ENCODE measurements at places on chromosomes 2 and 18.

GRCh38 chr2:42987112-42987922, 194.9 kb upstream of the HAAO start:
- no peaks in the 10 kb centered on the region for H3K36me3 ChIP-seq
- no peak for DNase-seq
- H3K27ac ChIP-seq, result no peak overlapping the region
- no peaks in the 10 kb centered on the region for H3K4me1 ChIP-seq
- H3K4me3 ChIP-seq, result no peak overlapping the region

GRCh38 chr2:34949316-34949715, 1350.2 kb upstream of the FAM98A start:
- DNase-seq, result no peak
- H3K27me3 ChIP-seq, result no peaks in the 10 kb centered on the region
- H3K36me3 ChIP-seq, result no peaks in the 10 kb centered on the region
- no peak overlapping the region for H3K4me3 ChIP-seq
- H3K27ac ChIP-seq, result no peak overlapping the region
- H3K4me1 ChIP-seq, result no peaks in the 10 kb centered on the region

GRCh38 chr2:3299703-3300102, 77.9 kb downstream of the EIPR1 start:
- H3K36me3 ChIP-seq, result peaks cover 8% of the 10 kb centered on the region
- no peak for DNase-seq
- H3K4me3 ChIP-seq, result no peak overlapping the region
- no peaks in the 10 kb centered on the region for H3K27me3 ChIP-seq
- H3K4me1 ChIP-seq, result peaks cover 5% of the 10 kb centered on the region

GRCh38 chr18:76524900-76525698, 30.1 kb upstream of the ZNF516 start:
- H3K4me3 ChIP-seq, result peak overlapping the region; percentile 14
- no peak for DNase-seq
- H3K4me1 ChIP-seq, result no peaks in the 10 kb centered on the region
- H3K27ac ChIP-seq, result no peak overlapping the region
- H3K27me3 ChIP-seq, result peaks cover 22% of the 10 kb centered on the region

DNA sequence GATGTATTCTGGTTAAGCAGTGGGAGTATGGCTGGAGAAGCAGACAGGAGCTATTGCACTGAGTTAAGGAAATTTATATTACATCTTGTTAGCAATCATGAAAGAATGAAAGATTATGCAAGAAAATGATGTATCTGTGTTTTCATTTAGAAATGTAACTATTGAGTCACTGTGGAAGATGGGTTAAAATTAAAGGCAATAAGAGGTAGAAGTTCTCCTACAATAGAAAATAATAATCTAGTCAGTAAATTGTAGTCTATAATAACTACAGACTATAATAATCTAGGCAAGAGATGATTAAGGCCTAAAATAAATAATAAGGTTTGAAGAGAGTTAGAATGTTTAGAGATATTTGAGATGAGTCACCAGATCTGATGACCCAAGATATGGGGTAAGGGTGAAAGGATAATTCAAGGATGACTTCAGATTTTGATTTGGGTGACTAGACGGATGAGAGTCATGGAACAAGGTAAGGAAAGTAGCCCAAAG, 371.9 kb upstream of the KCNH7 start:
- H3K27ac ChIP-seq, result no peak overlapping the region
- no peaks in the 10 kb centered on the region for H3K36me3 ChIP-seq
- H3K4me1 ChIP-seq, result no peaks in the 10 kb centered on the region
- no peaks in the 10 kb centered on the region for H3K27me3 ChIP-seq
- no peak for DNase-seq

- H3K27ac ChIP-seq, result no peak overlapping the region
- H3K27me3 ChIP-seq, result no peaks in the 10 kb centered on the region
Measured at GRCh38 chr2:9174771-9175437, 31.7 kb upstream of the ASAP2 start.

DNA sequence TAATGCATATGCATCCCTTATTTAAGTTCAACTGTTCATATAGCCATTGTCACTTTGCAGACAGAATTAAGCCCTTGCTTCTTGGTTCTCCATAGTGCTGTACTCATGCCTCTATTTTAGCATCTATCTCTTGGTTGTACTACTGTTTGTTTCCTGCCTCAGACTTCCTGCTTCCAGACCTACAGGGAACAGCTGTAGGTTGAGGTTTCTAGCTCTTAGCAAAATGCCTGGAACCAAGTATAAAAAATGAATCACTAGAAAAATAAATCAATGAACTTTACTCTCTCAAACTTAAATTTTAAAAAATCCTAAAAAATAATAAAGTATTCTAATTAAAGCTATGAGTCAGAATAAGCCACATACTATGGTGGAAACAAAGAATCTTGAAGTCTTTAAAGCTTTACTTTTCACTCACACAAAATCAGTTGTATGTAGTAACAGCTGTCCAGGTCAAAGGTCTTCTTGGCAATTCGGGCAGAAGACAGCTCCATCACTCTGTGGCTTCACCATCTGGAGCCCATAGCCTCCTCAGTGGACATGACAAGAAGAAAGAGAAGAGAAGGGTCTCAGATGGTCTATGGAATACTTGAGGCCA, 1228.1 kb upstream of the GYPC start:
- H3K36me3 ChIP-seq, result no peaks in the 10 kb centered on the region
- H3K4me3 ChIP-seq, result no peak overlapping the region
- no peak for DNase-seq
- H3K27ac ChIP-seq, result no peak overlapping the region
- no peaks in the 10 kb centered on the region for H3K27me3 ChIP-seq

DNA sequence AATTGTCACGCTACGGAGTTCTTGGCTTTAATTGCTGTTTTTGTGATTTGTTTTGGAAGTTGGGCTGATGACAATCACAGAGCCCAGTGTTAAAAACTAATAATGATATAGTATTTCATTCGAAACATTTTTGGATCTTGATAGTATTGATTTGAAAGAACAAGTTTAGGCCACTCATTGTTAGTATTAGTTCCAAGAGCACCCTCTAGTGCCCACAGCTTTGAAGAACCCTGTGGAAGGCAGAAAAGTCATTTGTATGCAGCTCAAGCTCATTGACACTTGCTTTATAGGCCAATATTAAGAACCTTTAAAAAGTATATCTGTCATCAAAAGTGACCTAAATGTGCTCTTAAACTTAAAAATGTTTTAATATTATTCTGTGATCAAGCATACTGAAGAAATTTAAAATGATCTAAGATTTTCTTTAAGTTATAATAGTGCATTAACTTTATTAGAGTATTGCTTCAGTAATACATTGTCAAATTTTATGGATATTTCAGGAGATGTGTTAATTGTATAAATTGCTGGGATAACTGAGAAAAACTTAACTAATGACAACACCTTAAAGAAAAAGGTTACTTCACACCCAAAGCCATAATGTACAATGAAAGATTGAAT, 191.0 kb downstream of the GRB14 start:
- H3K36me3 ChIP-seq, result no peaks in the 10 kb centered on the region
- no peak overlapping the region for H3K27ac ChIP-seq
- H3K27me3 ChIP-seq, result no peaks in the 10 kb centered on the region
- DNase-seq, result no peak
- H3K4me3 ChIP-seq, result no peak overlapping the region
- H3K4me1 ChIP-seq, result no peaks in the 10 kb centered on the region

- H3K36me3 ChIP-seq, result peaks cover 3% of the 10 kb centered on the region
- H3K4me1 ChIP-seq, result peaks cover 25% of the 10 kb centered on the region
- no peak for DNase-seq
- H3K27me3 ChIP-seq, result no peaks in the 10 kb centered on the region
- no peak overlapping the region for H3K4me3 ChIP-seq
Measured at GRCh38 chr2:69577467-69578197, 65.9 kb downstream of the AAK1 start.

DNA sequence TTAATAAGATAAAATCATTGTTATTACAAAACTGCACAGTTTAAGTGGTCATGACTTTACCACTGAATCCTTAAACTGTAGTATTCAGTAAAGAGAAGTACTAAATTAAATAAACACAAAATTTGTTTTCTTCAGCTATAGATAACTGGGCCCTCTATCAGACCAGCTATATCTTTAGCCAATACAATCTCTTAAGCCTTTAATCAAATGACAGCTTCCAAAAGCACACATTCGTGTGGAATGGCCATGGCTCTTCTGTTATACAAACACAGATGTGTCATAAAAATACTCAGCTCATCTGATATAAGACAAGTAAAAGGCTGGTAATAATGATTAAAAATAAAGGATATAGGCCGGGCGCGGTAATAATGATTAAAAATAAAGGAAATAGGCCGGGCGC, 57.6 kb upstream of the CDKL4 start:
- no peak overlapping the region for H3K27ac ChIP-seq
- no peak overlapping the region for H3K4me3 ChIP-seq
- H3K27me3 ChIP-seq, result no peaks in the 10 kb centered on the region
- no peaks in the 10 kb centered on the region for H3K4me1 ChIP-seq
